Left lung (tissue), 14 donors: ENCODE measurements at places on chromosomes 7 and 10. TPM values are rescaled to one million over a fixed set of nuclear protein-coding genes. Genes with fewer than 3 reads are reported as not detected.

DNA sequence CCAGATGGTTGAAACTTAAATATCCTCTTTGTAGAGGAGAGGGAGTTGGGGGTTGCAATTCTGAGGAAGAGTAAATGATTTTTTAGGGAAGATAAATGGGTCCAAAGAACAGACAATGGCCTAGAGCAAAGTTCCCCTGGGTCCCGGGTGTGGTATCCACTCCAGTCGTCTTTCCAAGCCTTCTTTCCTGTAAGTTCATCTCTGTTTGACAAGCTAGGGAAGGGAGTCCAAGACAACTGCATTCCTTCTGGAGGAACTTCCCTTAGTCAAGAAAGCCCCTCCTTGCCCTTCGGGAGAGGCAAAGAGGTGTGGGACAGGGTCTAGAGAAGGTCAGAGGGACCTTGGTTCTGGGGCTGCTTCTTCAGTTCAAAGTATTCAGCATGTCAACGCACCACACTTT is 33.4 kb downstream of the C10orf71 start:
- no peak for DNase-seq

DNA sequence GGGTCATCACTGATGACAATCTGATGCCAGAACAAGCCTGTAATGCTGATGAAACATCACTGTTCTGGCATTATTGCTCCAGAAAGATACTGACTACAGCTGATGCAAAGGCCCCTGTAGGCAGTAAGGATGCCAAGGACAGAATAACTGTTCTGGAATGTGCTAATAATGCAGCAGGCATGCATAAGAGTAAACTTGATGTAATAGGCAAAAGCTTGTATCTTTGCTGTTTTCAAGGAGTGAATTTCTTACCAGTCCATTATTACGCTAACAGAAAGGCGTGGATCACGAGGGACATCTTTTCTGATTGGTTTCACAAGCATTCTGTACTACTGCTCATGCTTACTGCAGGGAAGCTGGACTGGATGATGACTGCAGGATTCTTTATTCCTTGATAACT is 18.7 kb downstream of the LCOR start:
- DNase-seq, result no peak

- no peak for DNase-seq
These were observed 385.6 kb upstream of the NPVF start for GRCh38 chr7:25613912-25614311.

GRCh38 chr10:49163741-49164140 is 24.4 kb downstream of the TMEM273 start:
- no peak for DNase-seq

GRCh38 chr10:9427209-9427608 is 1372.7 kb downstream of the GATA3 start:
- no peak for DNase-seq

- DNase-seq, result peak; percentile 86
These were observed 306.2 kb downstream of the BICC1 start for GRCh38 chr10:58818900-58819299.

- peak; percentile 71 for DNase-seq
These were observed 25.5 kb downstream of the C10orf105 start for GRCh38 chr10:71694039-71694501.

- DNase-seq, result no peak
These were observed 19.2 kb downstream of the ERCC6 start for GRCh38 chr10:49519717-49520116.

DNA sequence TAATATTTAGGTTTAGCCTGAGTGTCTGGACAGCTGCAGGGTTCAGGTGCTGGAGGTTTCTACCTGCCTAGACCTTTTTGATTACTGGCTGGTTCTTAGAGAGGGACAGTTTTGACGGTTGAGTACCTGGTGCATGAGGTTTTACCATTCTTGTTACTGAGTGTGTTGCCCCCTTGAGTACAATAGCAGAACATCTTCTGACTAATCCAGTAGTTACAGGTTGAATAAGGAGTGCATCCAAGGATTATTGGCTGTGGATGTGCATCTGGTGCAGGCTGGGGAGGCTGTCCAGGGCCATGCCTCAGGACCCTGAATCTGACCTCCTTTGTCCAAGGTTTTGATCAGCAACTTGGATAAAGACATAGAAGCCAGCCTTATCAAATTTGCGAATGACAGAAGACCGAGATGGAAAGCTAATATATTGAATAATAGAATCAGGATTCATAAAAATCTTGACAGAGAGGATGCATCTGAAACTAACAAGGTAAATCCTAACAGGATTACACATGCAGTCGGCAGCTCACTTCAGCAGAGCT is 23.1 kb downstream of the PLPP4 start:
- no peak for DNase-seq

DNA sequence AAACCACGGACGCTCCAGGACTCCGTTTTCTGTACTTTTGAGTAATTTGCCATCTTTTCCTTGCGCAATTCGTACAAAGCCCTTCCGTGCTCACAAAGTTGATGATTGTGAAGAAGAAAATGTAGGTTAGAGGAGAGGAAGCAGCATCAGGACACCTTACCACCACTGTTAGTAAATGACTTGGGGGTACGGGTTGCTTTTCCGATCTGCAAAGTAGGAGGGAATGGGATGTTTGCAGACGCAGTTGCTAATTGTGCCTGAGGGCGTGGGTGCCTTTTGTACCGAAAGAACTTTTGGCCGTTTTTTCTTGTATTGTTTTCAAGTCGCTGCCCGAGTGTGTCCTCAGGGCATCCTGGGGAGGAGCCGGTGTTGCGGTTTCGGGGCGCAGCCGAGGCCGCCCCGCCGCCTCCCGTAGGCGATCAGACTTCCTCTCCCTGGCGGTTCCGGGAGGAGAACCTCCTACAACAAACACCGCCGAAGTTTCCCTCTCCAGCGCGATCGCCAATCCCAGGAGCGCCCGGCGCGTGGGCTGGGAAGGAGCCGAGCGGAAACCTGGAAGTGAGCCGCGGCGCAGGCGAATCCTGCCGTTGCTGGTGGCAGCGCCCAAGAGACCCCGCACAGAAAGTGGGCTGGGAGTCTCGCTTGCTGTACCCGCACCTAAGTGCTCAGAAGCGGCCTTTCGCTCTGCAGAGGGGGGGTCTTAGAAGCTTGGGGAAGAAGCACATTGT is 1.0 kb downstream of the PRR15 start:
- DNase-seq, result peak; percentile 35

DNA sequence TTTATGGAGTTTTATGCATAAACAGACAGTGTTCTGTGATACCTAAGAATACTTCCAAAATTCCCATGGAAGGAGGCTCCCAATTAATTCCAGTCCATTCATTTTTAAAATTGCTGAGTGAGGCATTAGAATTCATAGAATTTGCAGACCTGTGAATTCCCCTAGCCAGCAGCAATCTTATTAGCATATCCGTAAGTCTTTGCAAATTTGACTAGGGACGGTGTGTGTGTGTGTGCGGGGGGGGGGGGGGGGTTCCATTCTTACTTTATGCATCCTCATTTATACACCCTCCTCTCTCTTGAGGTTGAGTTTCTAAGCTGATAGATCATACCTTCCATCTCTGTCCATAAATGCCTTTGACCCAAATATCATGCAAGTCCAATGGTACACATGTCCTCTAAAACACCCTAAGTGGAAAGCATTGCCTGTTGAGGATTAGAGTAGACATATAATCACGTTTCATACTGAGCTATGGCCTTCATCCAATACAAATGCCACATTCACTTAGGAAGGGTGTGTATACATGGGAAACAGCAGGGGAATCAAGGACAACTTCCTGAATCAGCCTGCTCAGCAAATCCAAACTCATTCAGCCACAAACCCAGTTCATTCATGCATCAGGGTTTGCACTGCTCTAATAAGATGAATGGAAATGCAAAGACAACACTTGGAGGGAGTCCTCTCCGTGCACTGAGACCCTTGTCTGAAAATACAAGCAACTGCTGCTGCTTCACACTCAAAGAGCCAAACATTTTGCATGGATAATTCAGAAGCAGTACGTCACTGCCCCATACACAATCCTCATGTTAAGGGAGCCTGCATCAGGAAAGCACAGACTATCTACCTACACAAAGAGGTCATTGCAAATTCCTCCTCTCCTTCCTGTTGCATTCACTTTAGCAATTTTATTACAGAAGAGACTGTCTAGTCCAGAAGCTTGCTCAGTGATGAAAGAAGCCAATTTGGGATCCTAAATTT is 350.8 kb downstream of the KCNMA1 start:
- no peak for DNase-seq

DNA sequence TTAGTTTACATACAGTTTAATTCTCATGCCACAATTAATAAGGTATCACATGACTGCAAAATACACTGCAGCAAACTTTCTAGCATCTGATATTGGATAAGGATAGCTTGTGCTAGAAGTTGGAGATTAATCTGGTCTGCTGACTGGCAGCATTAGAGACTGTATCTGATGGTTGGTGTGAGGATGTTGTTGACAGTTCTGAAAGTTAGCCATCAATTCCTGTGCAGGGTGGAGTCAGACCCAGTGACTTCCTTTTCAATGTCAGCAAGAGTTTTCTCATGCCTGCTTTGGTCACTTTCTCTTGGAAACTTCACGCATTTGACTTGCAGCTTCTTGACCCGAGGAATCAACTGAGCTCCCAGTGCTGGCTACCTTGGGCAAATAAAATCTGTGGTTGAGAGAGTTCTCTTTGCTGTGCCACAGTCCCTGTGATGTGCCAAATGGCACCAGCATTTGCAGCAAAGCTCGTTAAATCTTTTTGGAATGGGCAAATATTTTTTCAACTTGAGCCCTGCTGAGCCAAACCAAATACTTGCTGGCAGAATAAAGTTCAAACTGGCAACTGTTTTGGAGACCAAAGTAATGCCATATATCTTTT is 233.0 kb downstream of the TRIL start:
- DNase-seq, result no peak

GRCh38 chr7:29588900-29589696 is 25.5 kb downstream of the PRR15 start:
- no peak for DNase-seq

GRCh38 chr7:100485471-100485876 is 1.7 kb downstream of the NYAP1 start:
- DNase-seq, result no peak

DNA sequence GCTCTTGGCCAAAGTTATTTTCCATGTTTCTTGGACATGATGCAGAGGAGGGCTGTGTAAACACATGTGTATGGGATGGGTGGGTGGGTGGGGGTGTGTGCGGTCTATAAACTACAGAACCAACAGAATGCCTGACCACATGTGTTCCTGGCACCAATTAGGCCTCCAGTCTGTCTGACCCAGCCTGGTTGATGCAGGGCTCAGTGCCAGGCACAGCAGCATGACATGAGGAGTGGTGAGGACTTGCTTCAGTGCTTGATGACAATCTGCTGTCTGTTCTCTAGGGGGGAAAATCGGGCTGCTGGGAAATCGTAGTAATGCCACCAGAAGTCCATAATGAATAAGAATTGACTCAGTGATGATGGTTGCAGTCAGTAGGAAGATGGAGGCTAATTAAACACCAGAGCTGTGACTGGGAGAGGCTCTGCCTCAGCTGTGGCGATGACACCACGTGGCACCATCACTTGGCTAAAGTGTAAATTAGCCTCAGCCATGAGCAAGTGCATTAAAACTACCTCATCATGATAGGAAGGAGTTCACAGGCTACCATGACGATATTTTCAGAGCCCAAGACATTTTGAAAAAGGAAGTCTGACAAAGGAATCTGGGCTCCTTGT is 260.1 kb upstream of the PODXL start:
- no peak for DNase-seq

GRCh38 chr7:140364819-140365218 is 33.5 kb downstream of the SLC37A3 start:
- DNase-seq, result no peak

GRCh38 chr10:116671274-116671926 is 50.6 kb downstream of the PNLIPRP2 start:
- DNase-seq, result no peak

- no peak for DNase-seq
These were observed 12.9 kb upstream of the GRID2IP start for GRCh38 chr7:6563936-6564770.

GRCh38 chr10:67657775-67658174 is 38.2 kb downstream of the CTNNA3 start:
- no peak for DNase-seq

The WDR86 gene
- polyA plus RNA-seq, result 17.7 TPM

The MBL2 gene
- polyA plus RNA-seq, result not detected

The ZNF107 gene
- polyA plus RNA-seq, result 13.1 TPM

The PNLIPRP2 gene
- not detected for polyA plus RNA-seq

The KLLN gene
- polyA plus RNA-seq, result 1.3 TPM

The INTS1 gene
- polyA plus RNA-seq, result 51.3 TPM

The IGF2BP3 gene
- polyA plus RNA-seq, result 55.8 TPM

The SORBS1 gene
- 30.4 TPM for polyA plus RNA-seq

The GDF10 gene
- 96.4 TPM for polyA plus RNA-seq

The LIPN gene
- polyA plus RNA-seq, result not detected

The ZNF488 gene
- 3.1 TPM for polyA plus RNA-seq

The SLC35B4 gene
- polyA plus RNA-seq, result 25.2 TPM
